ENCODE measurements at places on chromosomes 16 and 17.
A peak's percentile ranks its signal among the peaks of the same experiment; 100 is the strongest.

DNA sequence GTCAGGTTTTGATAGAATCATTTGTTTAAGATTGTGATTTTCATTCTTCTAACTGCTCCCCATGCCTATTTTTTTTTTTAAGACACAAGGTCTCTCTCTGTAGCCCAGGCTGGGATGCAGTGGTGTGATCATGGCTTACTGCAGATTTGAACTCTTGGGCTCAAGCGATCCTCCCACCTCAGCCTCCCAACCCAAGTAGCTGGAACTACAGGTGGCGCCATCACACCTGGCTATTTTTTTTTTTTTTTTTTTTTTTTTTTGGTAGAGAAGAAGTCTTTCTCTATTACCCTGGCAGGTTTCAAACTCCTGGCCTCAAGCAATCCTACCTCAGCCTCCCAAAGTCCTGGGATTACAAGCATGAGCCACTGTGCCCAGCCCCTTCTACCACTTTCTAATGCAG is 223.3 kb downstream of the CBLN1 start:
- no peak for DNase-seq

DNA sequence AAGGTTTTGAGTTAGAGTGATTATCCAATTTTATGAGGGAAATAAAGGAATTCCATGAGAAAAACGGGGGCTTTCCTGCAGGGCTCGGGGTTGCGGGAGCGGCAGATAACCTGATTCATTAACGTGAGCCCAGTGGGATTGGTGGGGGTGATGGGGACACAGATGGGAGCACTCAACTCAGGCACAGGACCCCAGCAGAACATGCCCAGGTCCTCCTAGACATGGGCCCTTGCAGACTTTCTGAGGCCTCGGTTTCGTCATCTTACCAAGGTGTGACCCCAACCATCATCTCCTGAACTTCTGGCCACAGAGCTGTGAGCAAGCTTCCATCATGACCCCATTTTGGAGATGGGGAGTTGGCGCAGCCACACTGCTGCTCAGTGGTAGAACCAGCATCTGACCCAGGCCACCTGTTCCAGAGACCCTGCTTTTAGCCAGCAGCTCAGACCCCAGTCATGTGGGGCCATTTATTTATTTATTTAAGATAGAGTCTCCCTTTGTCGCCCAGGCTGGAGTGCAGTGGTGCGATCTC is 22.3 kb downstream of the CARHSP1 start:
- DNase-seq, result no peak

DNA sequence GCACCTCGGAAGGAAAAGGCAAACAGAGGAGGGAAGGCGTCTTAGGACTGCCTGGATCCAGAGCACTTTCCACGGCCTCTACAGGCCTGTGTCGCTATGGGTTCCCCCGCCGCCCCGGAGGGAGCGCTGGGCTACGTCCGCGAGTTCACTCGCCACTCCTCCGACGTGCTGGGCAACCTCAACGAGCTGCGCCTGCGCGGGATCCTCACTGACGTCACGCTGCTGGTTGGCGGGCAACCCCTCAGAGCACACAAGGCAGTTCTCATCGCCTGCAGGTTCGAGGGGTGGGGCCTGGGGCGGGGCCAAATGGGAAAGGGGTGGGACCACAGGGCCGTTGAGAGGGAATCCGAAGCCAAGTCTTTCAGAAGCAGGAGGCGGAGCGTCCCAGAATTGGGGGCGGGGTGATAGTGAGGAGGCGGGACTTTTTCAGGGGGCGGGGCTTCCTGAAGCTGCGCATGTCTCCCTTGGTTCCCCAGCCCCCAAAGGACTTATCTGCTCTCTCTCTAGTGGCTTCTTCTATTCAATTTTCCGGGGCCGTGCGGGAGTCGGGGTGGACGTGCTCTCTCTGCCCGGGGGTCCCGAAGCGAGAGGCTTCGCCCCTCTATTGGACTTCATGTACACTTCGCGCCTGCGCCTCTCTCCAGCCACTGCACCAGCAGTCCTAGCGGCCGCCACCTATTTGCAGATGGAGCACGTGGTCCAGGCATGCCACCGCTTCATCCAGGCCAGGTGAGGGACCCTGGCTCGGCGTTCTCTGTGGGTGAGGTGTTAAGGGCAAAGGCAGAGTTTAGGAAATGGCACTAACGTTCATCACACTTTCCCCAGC is 939 bp downstream of the BCL6B start:
- peak; percentile 96 for DNase-seq

DNA sequence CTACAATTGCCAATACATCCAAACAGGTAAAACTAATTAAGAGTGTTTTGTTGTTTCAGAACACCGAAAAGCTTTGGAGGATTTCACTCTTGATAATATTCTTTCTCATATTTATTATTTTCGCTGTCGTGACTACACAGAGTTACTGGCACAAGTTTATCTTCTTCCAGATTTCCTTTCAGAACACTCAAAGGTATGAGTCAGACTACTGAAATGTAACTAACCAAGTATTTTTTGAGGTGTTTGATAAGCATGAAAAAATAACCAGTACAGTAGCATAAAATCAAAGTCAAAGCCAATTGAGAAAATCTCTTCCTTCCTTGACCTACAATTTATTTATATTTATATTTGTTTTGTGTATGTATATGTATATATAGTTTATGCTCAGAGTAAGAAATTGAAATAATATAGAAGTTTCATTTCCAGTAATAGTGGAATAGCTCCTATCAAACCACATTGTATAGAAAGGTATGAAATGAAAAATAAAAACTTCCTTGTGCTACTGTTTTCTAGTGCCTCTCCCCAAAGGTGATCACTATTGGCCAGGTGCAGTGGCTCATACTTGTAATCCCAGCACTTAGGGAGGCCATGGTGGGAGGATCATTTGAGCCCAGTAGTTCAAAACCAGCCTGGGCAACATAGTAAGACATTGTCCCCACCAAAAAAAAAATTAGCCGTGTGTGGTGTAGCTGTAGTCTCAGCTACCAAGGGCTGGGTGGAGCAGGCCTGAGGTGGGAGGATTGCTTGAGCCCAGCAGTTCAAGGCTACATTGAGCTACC is 10.9 kb downstream of the RAD51C start:
- peak; percentile 26 for DNase-seq

DNA sequence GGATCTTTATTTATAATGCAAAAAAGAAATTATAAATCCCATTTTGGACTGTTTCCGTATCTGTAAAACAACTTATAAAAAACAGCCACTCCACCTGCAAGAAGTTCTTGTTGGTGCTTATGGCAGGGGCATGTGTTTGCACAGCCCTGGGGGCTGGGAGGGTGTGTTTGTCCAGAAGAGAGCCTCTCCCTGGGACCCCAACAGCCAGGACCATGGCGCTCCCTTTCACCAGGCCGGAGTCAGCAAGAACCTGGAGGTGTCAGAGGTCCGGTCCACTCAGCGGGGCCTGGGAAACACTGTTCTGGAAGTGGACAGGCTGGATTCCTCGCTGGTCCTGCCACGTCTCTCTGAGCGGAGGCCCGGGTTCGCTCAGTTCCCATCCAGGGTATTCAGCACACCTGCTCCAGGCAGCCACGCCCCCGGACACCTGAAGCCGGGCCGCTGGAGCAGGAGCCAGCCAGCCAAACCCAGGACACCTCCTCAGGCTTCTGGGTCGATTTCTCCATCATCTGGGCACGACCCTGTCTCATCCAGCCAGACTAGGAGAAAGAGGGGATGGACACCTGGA is 18.9 kb upstream of the GINS2 start:
- DNase-seq, result no peak

DNA sequence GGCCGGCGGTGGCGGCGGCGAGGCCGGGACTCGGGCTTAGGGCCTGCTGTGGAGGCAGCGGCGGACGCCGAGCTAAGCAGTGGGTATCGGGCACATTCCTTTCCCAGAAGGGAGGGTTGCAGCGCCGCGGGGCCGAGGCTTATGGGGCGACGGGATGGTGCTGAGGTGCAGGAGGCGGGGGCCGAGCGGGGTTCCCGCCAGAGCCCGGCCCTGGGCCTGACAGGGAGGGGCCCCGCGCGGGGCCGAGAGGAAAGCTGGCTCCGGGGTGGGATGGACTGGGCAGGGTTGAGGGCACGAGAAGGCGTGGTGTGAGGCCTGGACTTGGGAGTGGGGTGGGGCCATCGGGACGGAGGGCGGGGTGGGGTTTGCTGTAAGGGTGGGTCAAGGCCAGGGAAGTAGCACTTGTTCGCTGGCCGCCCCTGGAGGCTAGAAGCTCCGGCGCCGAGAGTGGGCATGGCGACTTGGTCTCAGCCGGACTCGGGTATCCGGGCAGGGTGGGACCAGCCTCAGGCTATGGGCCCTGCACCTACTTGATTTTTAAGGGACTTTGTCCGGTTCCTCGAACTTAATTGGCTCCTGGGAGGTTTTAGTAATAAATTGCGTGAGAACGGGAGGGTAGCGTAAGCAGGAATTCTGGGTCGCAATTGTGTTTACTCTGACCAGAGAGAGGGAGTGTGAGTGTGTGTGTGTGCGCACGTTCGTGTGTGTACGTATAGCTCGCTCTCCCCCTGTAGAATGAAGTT is 396 bp downstream of the NFE2L1 start:
- DNase-seq, result peak; percentile 37

DNA sequence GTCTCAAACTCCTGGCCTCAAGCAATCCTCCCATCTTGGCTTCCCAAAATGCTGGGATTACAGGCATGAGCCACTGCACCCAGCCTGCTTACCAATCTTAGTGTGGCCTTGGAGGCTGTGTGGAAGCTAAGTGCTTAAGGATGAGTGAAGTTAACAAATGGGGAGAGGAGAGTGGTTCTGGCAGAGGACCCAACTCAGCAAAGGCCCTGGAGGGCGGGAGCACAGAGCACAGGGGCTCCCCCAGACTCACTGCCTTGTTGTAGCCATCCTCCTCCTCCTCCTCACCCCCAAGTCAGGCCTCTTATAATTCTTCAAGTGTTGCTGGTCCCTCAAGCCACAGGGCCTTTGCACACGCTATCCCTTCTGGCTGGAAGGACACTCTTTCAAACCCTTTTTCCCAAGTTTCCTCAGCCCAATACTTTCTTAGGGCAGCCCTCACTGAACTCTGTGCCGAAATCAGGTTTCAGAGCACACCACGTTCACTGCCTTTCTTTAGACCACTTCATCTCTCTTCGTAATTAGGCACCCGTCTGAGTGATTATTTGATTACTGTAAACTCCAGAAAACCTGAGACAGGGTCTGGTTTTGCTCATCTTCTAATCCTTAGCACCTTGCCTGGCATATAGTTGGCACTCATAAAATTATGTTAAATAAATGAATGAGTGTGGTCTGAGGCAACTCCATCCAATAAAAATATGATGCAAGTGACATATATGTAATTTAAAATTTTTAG is 23.4 kb downstream of the NGFR start:
- DNase-seq, result no peak

DNA sequence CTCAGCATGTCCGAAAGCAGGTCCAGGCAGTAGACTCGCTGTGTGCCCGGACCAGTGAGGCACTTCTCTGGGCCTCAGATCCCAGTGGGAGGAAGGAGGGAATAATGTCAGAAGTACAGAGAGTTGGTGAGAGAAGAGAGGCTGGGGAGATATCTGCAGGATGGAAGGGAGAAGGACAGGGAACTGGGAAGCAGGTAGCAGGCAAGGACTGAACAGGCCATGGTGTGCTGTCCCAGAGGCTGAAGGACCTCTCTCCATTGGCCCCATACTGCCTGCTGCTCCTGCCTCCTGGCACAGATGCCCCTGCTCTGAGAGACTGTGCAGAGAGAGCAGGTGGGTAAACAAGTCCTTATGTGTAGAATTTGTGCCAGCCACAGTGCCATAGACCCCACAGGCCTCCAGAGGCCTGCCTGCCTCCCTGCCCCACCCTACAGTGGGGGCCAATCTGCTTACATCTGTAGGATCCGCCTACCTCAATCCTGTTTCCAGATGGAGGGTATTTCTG is 34.2 kb upstream of the CRHR1 start:
- DNase-seq, result no peak

GRCh38 chr17:81032641-81033480 is 2.1 kb upstream of the BAIAP2 start:
- no peak for DNase-seq

DNA sequence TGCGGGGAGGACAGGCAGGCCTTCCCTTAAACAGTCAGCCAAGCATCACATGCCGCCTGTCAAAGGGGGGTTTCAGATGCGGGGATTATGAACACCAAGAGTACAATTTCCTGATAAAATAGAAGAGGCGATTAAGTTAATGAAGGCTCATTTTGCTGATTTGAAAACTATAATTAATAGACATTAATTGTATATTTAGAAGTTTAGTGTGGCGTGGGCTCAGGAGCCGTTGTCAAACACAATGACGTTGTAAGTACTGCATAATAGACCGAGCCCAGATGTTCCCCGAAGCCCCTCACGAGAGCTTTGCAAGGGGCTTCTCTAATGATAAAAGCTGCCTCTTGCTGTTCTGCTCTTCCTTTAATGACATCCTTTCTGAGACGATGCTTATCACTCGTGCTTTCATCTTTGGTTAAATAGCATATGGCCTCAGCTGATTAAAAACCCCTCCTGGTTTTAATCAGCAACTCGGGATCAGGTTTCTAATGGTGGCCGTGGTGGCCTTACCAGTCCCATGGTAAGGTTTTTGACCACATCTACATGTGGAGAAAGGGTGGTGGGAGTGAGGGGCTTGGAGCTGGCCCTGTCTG is 28.2 kb downstream of the SNX20 start:
- no peak for DNase-seq

- no peak for DNase-seq
These were observed 31.8 kb downstream of the HNF1B start for GRCh38 chr17:37713028-37713431.

DNA sequence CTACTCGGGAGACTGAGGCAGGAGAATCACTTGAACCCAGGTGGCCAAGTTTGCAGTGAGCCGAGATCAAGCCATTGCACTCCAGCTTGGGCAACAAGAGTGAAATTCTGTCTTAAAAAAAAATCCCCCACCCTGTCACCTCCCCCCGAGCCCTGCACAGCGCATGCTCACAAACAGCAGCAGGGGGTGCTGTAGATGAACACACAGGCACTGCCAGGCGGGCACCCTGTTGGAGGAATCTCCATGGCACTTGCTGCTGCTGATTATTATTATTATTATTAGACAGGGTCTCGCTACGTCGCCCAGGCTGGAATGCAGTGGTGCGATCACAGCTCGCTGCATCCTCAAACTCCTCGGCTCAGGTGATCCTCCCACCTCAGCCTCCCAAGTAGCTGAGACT is 24.6 kb downstream of the FZD2 start:
- peak; percentile 15 for DNase-seq

DNA sequence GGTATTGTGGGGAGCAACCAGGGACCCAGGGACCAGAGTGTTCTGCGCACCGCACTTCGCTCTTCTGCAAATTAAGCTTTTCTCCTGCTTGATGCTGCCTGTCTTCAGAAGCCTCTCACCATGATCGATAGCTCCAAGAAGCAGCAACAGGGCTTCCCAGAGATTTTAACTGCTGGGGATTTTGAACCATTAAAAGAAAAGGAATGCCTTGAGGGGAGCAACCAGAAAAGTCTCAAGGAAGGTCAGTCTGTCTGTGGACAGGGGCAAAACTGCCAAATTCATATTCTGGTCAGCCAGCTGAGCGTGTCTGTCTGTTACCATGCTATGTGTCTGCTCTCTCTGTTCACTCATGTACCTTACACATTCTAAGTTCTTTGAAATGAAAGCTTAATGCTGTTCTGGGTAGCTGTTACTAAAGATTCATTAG is 115.7 kb downstream of the MRTFB start:
- no peak for DNase-seq

- no peak for DNase-seq
These were observed 18.2 kb downstream of the C16orf95 start for GRCh38 chr16:87298857-87299465.

Measured in activated naive CD4-positive, alpha-beta T cell treated with anti-CD3 and anti-CD28 coated beads for 36 hours (primary cell).